ENCODE measurements at places on chromosomes 2 and 18. TPM values are rescaled to one million over a fixed set of nuclear protein-coding genes. Genes with fewer than 3 reads are reported as not detected.

DNA sequence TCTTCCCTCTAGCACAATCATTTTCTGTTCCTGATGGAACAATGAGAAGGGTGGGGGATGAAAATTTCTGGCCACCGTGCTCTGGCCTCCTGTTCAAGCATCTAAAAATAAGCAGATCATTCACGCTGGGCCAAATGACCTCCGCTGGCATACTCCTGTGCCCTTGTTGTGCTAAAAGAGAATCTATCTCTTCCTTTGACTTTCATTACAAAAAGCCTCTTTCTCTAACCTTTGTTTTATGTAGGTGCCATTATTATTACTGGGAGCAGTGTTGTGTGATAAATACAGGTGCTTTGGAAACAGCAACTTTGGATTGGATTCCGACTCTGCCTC lies 44.6 kb upstream of the B3GNT2 start:
- DNase-seq, result no peak

DNA sequence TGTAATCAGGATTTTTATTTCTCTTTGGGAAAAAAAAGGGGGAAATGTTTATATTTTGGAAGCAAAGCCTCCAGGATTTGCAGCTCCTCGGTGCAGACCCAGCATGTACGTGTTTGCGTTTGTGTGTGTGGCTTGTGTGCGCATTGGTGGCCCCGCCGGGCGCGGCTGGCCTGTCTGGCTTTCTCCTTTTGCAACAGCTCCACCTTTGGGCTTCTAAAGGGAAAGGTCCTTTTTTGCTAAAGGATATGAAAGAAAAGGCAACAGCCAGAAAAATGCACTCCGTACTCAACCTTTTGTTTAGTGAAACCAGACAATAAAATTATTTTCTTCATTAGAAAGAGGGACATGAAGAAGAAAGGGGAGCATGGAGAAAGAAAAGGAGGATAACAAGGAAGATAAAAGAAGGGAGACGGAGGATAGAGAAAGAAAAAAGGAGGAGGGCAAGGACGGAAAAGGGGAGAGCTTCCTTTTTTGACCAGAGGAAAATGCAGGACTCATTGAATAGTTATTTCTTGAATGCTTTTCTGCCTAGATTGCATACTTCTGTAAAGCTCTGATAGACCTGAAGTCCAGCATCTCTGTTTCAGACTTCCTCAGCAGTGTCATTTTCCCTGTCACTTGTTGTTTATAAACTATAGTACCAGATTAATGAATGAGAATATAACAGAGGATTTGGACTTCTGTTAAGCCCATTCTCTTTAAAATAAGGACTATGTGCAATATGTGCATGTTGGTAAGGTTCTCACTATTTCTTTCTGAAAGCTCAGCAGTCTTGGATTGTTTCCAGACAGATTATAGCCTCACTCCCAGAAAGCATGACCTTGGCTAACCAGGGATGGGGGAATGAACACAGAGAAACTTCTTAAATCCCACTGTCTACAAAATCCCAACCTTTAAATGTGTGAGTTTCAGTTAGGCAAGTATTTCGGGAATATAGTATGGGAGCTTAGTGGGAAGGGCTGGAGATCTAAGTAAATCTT lies 563.1 kb upstream of the PIK3C3 start:
- peak; percentile 87 for DNase-seq

DNA sequence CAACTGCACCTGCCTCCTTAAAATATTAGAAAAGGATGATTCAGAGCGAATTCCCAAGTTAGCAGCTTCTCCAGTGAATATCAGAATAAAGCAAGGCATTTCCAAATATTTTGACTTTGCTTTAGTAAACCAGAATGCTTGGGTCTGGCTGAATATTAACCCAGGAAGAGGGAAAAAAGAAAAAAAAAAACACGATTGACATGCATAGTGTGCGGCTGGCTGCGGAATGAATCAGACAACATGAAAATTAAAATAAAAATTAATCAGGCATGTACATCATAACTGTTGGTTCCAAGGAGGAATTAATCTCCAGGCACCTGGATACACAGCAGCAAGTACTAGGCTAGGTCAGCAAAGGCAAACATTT lies 105.8 kb upstream of the NCKAP5 start:
- DNase-seq, result no peak

DNA sequence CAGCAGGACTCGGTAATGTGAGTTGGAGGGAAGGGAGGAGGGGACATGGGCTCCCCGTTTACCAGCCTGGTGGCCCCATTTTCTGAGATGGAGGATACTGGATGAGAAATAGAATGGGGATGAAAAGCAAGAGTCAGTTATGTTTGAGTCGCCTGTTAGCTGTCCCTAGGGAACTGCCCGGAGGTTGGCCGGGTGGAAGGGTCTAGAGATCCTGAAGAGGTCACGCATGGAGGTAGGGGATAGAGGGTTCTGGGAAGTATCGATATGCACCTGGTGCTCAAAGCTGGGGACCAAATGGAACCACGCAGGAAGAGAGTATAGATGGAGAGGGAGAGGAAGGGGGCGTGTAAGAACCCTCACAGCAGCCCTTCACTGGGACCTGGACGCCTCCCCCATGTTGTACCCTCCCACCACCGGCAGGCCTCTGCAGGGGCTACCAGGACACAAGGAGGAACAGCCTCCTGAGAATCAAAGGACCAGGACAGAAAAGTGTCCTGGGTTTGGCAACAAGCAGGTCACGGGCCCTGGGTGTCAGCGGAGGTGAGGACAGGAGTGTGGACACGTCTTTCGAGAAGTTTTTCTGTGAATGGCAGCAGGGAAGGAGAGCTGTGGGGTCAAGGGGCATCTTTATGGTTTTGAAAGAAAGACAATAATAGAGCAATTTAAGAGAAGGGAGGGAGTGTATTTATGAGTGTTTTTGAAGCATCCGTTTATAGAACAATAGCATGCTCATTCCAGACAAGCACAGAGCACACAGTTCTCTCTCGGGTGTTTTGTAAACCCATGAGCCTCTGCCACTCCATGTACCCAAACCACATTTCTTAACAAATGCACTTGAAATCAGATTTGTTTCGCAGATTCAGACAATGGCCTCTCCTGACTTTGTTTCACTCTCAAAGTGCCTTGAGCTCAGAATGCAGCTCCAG lies 132.2 kb downstream of the SMAD7 start:
- DNase-seq, result peak; percentile 5

- DNase-seq, result no peak
These were observed 243.4 kb upstream of the ID2 start for GRCh38 chr2:8438476-8438875.

DNA sequence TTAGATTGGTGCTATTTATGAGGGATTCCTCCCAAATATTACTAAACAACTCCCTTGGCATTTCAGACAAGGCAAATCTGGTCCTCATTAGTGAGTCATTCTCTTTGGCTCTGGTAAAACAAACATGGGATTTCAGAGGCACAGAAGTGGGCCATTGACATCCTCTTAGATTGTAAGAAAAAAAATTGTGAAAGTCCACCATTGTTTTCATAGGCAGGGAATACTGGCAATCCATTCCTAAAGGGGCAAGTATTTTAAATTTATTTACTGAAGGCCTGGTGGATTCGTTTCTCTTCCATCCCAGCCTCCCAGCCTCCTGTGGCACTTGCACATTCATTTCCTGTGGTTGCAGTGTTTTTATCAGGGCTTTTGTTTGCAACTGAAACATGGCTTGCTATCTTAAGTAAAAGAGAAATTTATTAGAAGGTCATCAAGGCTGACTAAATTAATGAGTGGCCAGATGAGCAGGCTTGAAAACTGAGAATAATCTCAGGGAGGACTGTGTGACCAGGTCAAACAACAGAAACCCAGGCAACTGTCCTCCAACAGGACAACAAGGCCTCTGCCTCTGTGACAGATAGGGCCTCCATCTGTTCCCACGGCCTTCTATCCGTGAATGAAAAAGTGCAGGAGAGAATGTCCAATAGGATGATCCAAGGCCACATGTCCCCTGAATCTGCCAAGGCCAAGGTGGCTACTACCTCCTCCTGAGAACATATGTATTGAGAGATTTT lies 23.1 kb upstream of the TNFAIP6 start:
- no peak for DNase-seq

DNA sequence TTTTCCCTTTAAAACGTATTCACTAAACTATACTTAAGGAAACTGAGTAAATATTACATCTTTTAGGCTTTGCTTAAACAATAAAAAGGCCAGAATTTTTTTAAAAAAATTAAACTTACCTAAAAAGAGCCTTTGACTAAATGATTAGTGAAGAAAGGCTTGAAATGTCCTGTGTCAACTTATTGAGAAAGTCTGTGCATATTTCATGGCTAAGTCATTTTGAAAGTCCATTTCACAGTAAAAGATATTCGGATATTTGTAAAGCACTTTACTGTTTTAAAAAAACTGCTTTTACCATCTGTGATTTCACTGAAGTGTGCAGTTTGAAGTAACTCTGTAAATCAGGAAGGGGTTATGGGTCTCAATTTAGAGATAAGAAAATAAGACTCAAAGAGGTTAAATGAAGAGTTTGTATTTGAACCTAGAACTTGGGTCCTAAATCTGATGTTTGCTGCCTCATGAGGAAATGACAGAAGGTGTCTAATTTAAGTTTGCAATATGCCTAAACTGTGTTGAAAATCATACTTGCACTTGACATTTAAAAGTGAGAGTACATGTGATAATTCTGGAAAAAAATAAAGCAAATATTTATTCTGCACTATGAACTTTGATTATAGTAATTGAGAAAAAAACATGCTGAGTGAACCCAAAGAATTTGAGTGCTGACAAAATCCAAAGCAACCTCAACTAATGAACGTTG lies 50.5 kb downstream of the RAB27B start:
- no peak for DNase-seq

The SMYD1 gene
- not detected for total RNA-seq

The C2orf80 gene
- not detected for total RNA-seq

The AQP12A gene
- total RNA-seq, result not detected
